ENCODE measurements at places on chromosomes 1 and 21.

DNA sequence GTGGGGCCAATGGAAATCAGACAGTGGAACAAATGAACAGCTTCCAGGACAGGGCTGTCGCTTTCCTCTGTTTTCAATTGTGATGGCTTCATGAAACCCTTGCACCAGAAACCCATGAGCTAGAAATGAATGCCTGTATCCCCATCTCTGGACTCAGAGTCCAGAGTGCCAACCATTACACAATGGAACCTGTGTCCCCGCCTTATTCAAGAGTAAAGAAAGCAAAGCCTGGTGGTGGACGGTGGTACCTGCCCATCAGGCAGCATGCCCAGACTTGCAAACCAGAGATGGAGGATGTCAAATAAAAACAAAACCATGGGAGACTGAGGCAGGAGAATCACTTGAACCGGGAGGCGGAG is 4.4 kb upstream of the CAPN2 start:
- no peak for DNase-seq

DNA sequence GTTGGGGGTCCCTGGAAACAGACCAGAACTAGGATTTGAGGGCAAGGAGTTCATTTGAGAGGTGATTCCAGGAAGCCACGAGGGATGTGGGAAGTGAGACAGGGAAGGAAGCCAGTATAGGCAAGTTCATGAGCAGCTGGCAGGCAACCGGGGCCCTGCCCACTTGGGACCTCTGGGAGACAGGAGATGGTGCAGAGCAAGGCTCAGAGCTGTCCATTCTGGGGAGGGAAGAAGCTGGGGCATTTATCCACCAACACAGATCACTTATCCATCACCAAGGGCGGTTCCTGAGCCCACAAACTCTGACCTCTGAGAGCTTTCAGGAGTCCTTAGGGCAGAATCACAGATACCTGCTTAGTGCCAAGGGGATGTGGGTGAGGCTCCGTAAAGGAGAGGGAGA is 16.8 kb downstream of the EDN2 start:
- DNase-seq: no peak

GRCh38 chr1:192747943-192748342 is 60.9 kb upstream of the RGS2 start:
- no peak for DNase-seq

DNA sequence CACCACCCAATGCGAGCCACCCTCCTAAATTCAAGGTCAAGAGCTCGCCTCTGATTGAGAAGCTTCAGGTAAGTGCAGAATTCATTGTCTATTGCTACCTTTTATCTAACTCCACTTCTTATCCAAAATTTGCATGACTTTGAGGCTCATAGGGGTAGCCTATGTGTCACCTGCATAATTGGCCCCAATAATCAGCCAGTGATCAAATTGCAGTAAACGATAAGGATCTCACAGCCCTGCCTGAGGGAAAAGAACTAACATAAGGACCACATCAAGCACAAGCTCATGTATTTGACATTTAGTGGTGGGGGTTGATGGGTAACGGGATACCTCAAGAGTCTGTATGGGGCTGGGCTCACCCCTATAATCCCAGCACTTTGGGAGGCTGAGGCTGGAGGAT is 31.7 kb upstream of the MPZL1 start:
- no peak for DNase-seq

DNA sequence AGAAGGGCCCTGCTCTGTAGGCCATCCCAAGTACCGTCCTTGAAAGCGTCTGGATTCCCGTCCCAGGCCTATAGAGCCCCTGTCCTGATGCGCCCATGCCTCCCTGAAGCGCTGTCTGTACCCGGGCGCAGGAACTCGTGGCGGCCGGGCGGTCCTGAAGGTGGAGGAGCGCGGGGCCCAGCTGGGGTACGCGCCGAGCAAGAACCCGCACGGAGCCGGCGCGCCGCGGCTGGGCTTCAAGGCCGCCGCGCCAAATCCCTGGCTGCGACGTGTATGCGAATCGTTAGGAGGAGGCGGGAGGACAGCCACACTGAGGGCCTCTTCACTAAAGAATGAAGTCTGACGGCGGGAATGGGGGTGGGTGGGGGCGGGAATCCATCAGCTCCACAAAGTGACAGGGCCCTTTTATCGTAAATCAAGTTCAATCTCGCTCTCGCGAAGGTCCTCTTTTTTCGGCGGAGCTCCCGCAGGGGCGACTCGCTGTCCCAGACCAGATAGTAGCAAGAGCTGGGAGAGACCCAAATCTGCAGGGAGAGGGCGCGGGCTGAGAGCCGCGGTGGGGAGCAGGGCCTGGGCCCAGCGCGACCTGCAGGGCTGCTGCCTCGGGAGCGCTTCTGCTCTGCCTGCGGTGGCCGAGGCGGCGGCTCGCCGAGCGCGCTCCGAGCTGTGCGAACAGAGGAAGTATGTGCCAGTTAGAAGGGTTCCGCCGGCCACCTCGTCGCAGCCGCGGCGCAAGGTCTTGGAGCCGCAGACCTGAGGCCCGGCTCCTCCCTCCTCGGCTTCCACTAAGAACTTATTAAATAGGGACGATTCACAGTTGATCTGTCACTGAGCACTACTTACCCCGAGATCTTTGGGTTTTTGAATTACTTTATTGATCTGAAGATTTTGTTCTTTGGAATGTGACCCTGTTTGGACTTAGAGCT is 10.4 kb downstream of the BARHL2 start:
- DNase-seq: no peak

DNA sequence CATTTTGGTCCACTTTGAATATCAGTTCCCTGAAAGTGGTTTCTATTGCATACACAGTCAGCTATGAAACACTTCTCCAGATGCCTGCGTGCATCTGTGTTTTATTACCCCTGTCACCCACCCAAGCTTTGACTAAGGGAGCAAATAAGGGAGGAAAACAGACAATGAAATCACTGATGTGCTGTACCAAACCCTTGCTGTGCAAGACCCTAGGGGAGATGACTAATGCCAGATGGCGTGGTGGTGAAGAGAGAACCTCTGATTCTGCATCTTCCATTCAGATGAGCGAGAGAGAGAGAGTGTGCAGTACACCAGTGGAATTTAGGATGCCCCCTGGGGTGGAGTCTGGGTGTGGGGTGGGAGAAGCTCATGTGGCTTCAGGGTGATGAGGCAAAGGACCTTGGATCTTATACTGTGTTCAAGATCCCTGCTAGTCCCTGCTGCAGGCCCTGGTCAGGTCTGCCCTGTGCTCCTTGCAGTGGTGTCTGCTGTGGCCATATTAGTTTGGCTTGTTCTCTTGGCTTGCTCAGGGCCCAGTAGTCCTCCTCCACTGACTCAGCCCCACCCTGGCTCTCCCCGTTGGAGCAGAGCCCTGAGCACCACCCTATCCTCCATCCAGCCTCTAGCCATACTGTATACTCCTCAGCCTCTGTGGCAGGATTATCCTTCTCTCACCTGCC is 18.5 kb downstream of the CLCA1 start:
- DNase-seq: no peak

GRCh38 chr1:28580722-28581530 is 11.1 kb upstream of the RAB42 start:
- DNase-seq: no peak

- DNase-seq: no peak
Observed at GRCh38 chr1:160826546-160826945, 30.6 kb downstream of the LY9 start.

DNA sequence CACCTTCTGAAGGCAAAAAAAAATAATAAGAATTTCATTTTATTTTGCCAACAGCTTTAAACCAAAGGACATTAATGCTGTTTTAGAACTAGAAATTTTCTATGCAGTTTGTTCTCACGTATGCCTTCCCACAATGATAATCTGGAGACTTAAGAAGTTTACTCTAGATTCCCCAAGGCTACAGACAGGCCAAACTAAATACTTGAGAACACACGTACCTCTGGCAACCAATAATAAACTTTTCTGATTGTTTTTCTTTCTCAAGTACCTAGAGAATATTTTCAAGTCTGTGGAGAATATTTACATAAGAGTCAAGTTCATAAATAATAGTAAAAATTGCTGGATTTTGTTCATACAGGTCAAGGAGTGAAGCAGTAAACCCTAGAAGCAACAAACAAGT is 15.9 kb downstream of the CLDN8 start:
- no peak for DNase-seq

- DNase-seq: no peak
Observed at GRCh38 chr1:23582820-23583219, 23.5 kb upstream of the ID3 start.

DNA sequence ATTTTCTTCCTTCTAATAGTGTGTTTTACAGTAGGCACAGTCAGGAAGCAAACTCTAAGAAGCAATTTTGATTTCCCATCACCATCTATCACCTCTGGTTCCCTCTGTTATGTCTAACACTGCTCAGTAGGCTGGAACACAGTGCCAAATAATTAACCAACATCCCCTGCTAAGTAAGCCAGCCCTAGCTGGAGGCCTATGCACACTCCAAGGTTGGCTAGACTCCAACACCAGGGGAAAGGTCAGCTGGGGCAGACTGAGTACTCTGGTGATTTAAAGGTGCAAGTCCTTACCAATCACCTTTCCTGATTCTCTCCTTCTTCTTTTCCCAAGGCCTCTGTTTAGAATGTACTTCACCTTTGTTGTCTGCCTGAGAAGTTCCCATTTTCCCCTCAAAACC is 46.5 kb upstream of the BEND5 start:
- no peak for DNase-seq

DNA sequence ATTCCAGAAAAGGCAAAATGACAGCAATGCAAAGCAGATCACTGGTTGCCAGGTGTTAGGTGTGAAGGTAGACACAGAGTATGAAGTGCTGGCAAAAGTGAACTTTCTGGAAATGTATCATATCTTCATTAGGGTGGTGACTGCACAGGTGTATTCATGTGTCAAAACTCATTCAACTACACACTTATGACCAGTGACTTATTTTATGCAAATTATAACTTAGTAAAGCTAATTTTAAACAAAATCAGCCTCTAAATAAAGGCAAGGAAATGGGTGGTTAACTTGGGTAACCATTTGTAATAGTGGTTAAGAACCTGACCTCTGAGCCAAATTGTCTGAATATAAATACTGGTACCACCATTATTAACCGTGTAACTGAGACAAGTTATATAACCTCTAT is 7.4 kb downstream of the COP1 start:
- no peak for DNase-seq

GRCh38 chr1:205172729-205173366 is 38.7 kb downstream of the DSTYK start:
- no peak for DNase-seq

- no peak for DNase-seq
Observed at GRCh38 chr21:45094412-45094811, 20.0 kb downstream of the ADARB1 start.

- no peak for DNase-seq
Observed at GRCh38 chr1:206472024-206472423, 1.7 kb downstream of the IKBKE start.

GRCh38 chr1:55257958-55258357 is 42.8 kb upstream of the USP24 start:
- peak; percentile 32 for DNase-seq

DNA sequence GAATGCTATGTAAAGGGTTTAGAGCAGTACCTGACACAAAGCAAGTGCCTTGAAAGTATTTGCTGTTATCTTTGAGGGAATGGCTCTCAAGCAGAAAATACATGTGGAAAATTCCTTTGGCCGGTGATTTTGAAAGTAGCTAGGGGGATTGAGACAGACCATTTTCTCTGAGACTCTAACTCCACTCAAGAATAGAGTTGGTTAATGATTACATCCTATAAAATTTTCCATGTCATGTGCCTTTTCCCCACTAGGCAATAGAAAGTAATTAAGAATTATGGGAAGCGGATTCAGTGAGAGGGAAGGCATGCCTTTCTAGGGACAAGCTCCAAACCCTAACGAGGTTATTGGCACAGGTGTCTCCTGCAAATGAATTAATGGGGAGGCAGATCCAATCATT is 276.0 kb downstream of the GPATCH2 start:
- DNase-seq: no peak

DNA sequence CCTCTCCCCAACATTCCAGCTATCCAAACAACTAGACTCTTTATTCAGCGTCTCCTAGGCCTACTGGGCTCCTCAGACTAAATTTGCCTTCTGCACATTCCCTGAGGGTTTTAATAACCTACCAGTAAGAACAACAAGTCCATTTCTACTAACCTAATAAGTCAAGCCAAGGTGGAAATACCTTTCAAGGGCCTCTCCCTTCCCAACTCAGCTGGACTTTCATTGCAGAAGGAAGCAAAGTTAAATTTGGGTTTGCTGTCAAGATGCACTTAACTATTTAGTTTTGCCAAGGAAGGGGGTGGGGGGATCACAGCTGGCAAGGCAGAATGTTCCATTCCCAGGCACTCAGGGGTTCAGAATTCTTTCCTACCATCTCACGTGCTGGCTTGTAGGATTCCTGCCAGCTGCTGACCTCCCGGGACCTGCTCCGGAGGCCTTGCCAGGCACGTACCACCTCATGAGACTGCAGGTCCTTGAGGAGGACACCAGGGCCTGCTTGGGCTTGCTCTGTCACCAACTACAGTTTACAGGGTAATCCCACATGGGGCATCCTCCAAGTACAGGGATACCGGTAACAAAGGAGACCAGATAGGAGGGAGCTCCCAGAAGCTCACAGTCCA is 29.8 kb downstream of the SLC30A1 start:
- no peak for DNase-seq

DNA sequence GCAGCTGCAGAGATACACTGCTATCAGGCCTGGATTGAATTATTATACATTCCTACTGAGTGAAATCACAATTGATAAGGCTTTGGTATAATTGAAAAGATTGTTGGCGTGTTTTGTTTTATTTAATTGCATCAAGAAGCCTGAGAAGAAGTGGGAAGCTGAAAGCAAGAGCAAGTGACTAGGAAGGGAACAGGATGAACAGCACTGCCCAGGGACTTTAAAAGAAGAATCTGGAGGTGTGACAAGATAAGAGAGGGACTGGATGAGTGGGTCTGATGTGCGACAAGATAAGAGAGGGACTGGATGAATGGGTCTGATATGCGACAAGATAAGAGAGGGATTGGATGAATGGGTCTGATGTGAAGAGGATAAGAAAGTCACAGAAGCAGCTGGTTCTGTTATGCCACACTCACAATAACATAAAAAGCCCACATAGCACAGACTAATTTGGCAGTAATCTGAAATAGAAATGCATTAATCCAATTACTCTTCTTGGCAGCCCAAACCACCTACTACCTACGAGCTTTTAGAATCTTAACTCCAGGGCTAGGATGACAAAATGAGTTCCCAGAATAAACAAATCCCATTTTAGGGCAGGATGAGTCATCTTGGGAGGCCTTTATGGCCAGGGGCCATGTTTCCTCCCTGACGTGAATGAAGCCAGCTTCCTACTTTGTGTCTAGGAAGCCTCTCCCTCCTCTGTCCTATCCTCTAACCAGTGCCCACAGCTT is 129.7 kb downstream of the DUSP10 start:
- no peak for DNase-seq

DNA sequence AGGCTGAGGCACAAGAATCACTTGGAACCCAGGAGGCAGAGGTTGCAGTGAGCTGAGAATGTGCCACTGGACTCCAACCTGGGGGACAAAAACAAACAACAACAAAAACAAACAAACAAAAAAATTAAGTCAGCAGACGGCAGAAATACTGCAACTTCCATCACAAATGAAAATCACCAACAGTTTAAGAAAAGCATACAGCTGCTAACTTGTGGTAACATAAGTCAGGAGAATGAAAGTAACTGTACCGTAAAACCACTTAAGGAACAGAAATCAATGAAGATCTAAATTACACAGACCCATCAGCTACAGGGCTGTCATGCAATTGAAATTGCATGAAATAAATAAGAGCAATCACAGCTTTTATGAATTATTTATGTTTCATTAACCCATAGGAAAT is 25.0 kb downstream of the MCOLN2 start:
- DNase-seq: no peak

GRCh38 chr1:206699000-206699586 is 14.4 kb downstream of the MAPKAPK2 start:
- no peak for DNase-seq
